ENCODE measurements at places on chromosomes 6 and 20.
A peak's percentile ranks its signal among the peaks of the same experiment; 100 is the strongest.

GRCh38 chr6:19838442-19839236 is 1.5 kb downstream of the ID4 start:
- DNase-seq, result peak; percentile 90

DNA sequence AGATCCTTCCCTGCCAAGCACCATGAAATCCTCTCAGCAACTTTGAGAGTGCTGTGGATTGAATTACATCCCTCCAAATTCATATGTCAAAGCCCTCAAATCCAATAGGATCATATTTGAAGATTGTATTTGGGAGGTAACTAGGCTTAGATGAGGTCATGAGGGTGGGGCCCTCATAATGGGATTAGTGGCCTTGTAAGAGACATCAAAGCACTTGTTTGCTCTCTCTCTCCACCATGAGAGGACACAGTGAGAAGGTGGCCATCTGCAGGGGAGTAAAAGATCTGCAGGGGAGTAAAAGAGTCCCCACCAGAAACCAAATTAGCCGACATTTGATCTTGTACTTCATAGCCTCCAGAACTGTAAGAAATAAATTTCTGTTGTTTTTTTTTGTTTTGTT is 298.2 kb downstream of the SAMD5 start:
- DNase-seq, result no peak

GRCh38 chr6:163585932-163586437 is 171.5 kb downstream of the QKI start:
- DNase-seq, result no peak

DNA sequence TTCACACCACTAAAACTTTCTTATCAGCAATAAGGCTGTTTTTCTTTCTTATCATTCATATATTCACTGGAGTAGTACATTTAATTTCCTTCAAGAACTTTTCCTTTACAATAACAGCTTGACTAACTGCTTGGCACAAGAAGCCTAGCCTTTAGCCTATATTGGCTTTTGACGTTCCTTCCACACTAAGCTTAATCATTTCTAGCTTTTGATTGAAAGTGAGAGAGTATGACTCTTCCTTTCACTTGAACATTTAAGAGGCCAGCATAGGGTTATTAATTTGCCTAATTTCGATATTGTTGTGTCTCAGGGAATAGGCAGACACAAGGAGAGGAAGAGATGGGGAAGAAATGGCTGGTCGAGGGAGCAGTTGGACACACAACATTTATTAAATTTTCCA is 23.6 kb downstream of the THEMIS start:
- no peak for DNase-seq

- peak; percentile 73 for DNase-seq
Observed at GRCh38 chr6:157667211-157668008, 155.6 kb upstream of the SNX9 start.

DNA sequence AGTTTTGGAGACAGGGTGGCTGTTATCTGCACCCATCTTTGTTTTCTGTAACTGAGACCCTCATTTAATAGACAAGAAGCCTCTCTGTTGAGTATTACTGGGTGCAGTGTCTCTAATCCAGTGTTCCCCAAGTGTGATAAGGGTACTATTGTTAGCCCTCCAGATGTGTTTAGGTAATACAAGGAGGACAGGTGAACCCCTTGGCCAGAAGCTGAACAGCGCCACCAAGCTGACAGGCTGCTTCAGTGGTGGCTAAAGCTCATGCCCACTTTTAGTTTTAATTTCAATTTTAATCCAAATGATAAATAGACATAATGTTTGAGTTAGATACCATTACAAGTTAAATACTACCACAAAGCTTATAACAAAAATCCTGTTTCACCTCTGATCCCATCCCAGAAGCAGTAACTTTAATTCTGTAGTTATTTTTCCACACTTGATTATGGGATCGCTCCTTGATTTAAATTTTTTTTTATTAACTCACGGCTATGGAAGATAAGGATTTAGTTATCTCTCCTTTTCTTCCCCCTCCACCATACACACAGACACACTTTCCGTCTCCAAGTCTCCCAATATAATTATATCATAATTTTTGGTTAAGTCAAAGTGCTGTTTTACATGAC is 8.4 kb upstream of the STK35 start:
- DNase-seq, result peak; percentile 6

DNA sequence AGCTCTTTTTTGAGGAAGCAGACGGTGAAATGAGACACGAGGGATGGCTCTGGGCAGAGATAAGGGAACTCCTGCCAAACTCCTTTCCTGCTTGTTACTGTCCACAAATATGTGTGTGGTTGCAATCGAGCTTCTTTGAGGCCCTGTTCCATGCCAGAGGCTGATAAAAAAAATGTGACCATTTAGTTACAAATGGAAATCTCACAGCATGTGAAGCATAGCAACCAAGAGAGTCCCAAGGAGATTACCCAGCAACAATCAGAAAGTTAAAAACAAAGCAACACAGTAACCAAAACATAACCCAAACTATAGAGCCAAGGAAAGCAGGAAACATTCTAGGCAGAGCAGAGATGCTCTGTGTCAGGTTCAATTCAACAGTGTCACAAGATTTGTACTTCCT is 35.4 kb upstream of the HMGN3 start:
- no peak for DNase-seq

GRCh38 chr6:91486200-91486599 is 899.3 kb upstream of the MAP3K7 start:
- DNase-seq, result no peak

GRCh38 chr6:31575952-31576685 is 754 bp downstream of the TNF start:
- no peak for DNase-seq

GRCh38 chr6:105791179-105791578 is 295.0 kb upstream of the PRDM1 start:
- no peak for DNase-seq

GRCh38 chr20:14568701-14569100 is 231.3 kb upstream of the FLRT3 start:
- DNase-seq, result no peak

DNA sequence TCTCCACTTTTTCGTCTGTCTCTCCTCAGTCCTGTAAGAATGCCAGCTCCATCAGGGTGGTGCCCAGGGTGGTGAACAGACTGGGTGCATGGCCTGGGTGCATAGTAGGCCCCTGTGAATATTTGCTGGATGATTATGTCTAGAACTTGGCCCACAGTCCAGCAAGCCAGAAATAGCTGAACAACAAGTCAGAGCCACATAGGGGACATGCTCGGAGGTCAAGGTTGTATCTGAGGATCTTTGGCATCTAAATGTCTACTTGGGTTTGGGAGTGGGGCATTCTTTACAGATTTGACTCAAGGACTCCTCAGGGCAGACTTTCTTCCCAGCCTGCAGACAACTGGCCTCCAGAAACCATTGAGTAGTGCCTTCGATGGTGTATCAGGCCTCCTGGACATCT is 18.1 kb upstream of the BPIFA3 start:
- no peak for DNase-seq

- DNase-seq, result peak; percentile 64
Observed at GRCh38 chr20:43666376-43667328, at the start of gene MYBL2. Gene MYBL2 (plus strand): TSS chr20:43667114. CDS start chr20:43667284, 170 bp downstream.

Measured in NCI-H1105 (cell line).